Gastroesophageal sphincter (tissue), 4 donors: ENCODE measurements at places on chromosomes 7 and 10. TPM values are rescaled to one million over a fixed set of nuclear protein-coding genes. Genes with fewer than 3 reads are reported as not detected.

The CPA1 gene
- not detected for total RNA-seq

DNA sequence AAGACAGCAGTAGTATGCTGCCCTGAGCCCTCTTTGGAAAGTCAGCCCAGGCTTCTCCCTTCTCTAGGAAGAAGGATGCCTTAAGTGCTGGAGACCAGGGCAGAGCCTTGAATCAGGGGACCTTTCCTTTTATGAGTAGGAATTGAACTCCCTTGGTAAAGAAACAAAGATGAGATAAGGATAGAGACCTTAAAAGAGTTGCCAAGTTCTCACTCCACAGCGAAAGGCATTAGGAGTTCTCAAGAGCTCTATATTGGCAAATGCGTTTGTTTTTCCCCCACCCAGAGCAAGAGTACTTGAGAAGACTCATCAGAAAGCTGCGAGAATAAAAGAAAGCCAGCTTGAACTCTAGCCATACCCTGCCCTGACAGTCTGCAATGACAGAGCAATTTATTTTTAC lies 72.9 kb upstream of the OGDHL start:
- no peak for ATAC-seq
- H3K4me1 ChIP-seq: no peaks in the 10 kb centered on the region
- no peaks in the 10 kb centered on the region for H3K27me3 ChIP-seq
- H3K27ac ChIP-seq: no peak overlapping the region
- no peak overlapping the region for H3K4me3 ChIP-seq
- peaks cover 86% of the 10 kb centered on the region for H3K36me3 ChIP-seq

The HYAL4 gene
- not detected for total RNA-seq

The SNCG gene
- 12.8 TPM for total RNA-seq

- no peak overlapping the region for H3K4me3 ChIP-seq
- no peaks in the 10 kb centered on the region for H3K27me3 ChIP-seq
- H3K27ac ChIP-seq: no peak overlapping the region
- ATAC-seq: no peak
These were observed 22.2 kb downstream of the ARHGAP21 start for GRCh38 chr10:24701447-24701846.

DNA sequence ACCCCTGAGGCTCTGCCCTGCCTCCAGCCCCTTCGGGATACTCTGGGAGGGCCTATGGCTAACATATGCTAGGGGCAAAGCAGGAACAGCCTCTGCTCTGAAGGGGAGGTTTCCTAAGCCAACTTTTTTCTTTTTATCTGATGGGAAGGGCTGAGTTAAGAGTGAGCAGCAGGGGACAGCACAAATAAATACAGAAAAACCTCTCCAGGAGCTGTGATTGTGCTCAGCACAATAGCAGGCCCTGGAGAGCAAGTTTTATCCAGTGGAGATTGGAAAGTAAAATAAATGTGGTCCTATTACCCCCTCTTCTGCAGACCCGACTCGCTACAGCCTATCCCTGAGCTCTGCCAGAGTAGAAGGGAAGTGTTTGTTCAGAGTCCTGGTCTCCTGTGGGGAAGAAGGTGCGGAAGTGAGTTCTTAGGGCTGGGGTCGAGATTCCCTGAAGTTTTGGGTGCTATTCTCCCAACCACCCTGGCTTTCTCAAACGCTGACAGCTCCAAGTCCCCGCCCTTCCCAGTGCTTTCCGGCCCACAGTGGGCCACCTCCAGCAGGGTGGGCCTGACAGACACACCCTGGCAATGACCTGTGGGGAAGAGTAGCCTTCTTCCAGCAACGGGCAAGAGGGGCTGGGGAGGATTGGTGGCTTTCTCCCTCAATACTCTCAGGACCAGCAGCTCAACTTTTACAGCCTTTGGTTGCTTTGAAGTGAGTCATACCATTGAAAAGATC lies 23.0 kb upstream of the AFAP1L2 start:
- no peaks in the 10 kb centered on the region for H3K27me3 ChIP-seq
- no peak overlapping the region for H3K4me3 ChIP-seq
- peak overlapping the region; percentile 35 for H3K27ac ChIP-seq
- peaks cover 5% of the 10 kb centered on the region for H3K4me1 ChIP-seq
- no peaks in the 10 kb centered on the region for H3K36me3 ChIP-seq

GRCh38 chr7:5614600-5614999 lies 166.9 kb downstream of the RNF216 start:
- H3K27me3 ChIP-seq: no peaks in the 10 kb centered on the region
- no peak overlapping the region for H3K27ac ChIP-seq
- H3K36me3 ChIP-seq: no peaks in the 10 kb centered on the region
- no peak overlapping the region for H3K4me3 ChIP-seq

- no peaks in the 10 kb centered on the region for H3K4me1 ChIP-seq
- H3K27ac ChIP-seq: no peak overlapping the region
These were observed 166.0 kb downstream of the SNX13 start for GRCh38 chr7:17774248-17774647.

DNA sequence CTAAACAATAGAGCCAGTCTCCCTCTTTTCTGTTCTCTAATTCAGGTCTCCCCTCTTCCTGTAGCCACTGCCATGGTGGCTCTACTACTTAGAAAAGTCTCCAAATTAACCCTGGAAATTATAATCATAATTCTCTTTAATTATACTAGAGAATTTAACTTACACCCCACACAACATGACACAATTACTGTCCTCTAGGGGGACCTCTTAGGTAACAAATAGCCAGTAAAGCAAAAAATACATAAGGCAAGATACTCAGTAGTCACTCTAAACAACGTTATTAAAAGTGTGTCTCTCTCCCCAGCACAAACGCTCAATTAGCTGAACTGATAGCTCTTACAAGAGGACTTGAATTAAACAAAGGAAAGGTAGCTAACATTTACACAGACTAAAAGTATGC lies 44.3 kb upstream of the ZNF107 start:
- H3K4me1 ChIP-seq: peaks cover 5% of the 10 kb centered on the region
- H3K27me3 ChIP-seq: peaks cover 11% of the 10 kb centered on the region
- H3K4me3 ChIP-seq: no peak overlapping the region
- ATAC-seq: no peak
- H3K27ac ChIP-seq: no peak overlapping the region

The ADARB2 gene
- 1.5 TPM for total RNA-seq

DNA sequence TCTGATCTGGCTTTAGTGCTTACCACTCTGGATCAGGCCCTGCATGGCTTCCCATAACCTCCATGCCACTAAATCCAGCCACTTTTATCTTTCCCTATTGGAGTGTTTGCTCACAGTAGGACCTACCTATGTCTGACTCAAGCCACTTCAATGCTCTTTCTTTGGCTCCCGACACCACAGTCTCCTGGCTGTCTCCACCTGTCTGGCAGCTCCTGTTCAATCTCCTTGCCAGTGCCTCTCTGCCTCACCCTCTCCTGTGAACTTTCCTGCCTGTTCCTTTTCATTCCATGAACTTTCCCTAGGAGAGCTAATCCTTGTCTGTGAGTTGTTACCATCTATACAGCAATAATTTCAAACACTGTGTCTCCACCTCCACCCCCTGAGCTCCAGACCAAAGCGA lies 82.6 kb upstream of the UCN3 start:
- no peak for ATAC-seq
- H3K27me3 ChIP-seq: no peaks in the 10 kb centered on the region
- H3K4me3 ChIP-seq: no peak overlapping the region
- no peaks in the 10 kb centered on the region for H3K36me3 ChIP-seq

DNA sequence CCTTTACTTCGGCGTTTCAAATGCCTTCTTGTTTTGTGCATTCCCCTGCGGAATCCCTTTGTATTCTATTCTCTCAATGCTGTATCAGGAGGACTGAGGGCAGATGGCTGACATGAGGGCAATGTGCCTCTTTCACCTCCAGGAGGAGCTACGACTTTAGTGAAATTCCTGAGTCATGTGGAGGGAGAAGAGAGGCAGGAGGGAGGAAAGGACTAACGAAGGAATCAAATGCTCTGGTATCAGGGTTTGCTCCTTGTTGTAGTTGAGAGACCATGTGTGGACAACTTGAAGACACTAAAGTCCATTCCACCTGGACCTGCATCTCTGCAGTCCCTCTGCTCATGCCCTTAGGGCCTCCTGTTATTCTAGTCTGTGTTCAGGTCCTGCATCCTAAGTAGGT lies 40.2 kb upstream of the PRSS58 start:
- no peaks in the 10 kb centered on the region for H3K36me3 ChIP-seq
- ATAC-seq: no peak
- no peak overlapping the region for H3K27ac ChIP-seq
- H3K27me3 ChIP-seq: peaks cover 11% of the 10 kb centered on the region

DNA sequence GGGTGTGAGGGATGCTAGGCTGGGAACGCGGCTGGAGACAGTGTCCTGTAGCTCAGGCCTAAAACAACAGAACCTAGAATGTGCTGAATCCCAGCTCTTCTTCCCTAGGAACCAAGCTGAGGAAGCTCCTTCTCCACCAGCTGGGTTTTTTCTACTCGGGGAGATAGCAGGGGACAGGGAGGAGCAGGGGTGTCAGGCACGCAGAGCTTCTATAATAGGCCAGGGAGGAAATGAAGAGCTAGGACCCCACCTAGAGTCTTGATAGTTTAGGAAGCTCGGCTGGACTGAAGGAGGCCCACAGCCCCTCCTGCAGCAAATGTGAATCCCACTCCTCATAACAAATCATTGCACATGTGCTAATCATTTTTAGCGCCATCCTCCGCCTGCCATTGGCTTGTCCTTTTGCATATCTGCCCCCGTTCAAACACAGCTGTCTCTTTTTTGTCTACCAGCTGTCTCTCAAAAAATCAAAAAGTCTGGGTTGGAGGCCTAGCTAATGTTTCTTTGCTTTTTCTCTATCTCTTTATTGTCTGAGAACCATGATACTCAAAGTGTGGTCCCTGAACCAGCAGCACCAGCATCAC lies 24.1 kb upstream of the FAM180A start:
- H3K4me1 ChIP-seq: peaks cover 8% of the 10 kb centered on the region
- H3K27ac ChIP-seq: no peak overlapping the region
- no peaks in the 10 kb centered on the region for H3K27me3 ChIP-seq
- H3K4me3 ChIP-seq: no peak overlapping the region
- H3K36me3 ChIP-seq: no peaks in the 10 kb centered on the region

DNA sequence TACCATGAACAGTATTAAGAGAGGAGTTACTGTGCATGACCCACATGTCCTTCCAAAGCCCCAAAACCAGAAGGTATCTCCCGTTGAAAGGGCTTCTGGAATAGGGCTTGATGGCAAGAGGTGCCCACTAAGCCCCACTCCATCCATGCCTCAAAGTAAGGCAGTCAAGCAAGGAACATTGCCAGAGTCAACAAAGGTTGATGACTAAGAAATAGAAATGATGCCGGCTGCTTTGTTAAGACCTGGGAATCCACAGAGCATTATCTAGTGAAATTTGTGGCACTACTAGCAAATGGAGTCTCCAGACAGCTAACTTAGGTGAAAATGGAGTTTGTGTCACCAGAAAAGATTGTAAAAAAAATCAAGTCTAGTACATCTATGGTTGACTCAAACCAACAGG lies 6.2 kb downstream of the SFR1 start:
- ATAC-seq: no peak
- no peaks in the 10 kb centered on the region for H3K36me3 ChIP-seq
- no peak overlapping the region for H3K27ac ChIP-seq
- no peak overlapping the region for H3K4me3 ChIP-seq
- peaks cover 3% of the 10 kb centered on the region for H3K4me1 ChIP-seq
